Activated naive CD4-positive, alpha-beta T cell treated with Interleukin-2 at 50 U/mL for 16 hours (primary cell): ENCODE measurements at places on chromosomes 4 and X.

DNA sequence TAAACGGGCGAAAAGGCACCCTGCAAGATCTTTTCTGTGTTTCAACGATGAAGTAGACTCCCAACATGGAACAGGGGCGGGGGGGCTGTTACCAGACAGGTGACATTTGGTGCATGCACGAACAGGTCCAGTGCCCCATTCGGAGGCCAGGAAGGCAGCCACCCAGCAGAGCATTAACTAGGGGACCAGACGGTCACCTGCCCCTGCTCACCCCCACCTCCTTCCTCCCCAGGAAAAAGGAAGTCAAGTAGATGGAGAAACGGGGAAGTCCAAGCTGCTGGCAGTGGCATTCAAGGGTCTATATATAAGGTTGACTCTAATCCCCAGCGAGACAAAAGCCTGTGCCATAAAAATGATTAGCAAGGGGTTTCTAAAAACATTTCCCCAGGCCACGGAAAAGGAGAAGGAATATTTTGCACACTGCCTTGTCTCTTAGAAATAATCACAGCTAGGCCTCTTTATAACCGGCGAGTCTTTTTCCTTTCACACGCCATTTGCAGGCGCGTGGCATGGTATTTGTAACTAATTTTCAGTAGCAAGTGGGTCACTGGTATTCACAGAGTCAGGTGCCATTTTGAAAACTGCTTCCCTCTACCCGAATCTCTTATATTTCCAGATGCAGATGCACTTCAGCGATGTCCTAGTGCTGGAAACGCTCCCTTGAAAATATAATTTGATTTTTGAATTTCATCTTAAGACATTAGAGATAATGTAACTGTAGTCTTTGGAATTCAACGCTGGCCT lies 1.2 kb upstream of the TMSB4X start:
- DNase-seq = peak; percentile 48

GRCh38 chrX:65667503-65668376 lies at the start of gene MSN:
TSS of gene MSN (plus strand) at chrX:65667654. CDS start at chrX:65667842, 188 bp downstream.
- peak; percentile 83 for DNase-seq

- DNase-seq = no peak
Observed at GRCh38 chrX:138754861-138755260, 43.3 kb upstream of the FGF13 start.

GRCh38 chr4:6986072-6986780 lies 56.9 kb upstream of the TADA2B start:
- DNase-seq = no peak

DNA sequence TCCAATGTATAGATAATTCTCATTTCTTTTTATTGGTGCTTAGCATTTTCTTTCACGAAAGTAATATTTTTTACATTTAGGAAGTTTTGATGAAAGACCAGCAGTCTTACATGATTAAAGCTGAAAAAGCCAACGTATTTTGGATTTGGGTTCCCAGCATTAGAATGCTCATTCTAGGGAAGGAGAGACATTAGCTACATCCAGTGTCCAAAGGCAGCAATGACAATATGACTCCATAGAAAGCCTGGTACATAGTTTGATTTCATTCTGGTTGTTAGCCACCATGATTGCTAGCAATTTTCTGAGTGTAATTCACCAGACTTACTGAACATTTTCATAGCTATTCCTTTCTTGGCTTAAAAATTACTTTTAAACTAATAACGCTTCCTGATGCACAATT lies 1397.5 kb downstream of the PCDH7 start:
- DNase-seq = no peak

DNA sequence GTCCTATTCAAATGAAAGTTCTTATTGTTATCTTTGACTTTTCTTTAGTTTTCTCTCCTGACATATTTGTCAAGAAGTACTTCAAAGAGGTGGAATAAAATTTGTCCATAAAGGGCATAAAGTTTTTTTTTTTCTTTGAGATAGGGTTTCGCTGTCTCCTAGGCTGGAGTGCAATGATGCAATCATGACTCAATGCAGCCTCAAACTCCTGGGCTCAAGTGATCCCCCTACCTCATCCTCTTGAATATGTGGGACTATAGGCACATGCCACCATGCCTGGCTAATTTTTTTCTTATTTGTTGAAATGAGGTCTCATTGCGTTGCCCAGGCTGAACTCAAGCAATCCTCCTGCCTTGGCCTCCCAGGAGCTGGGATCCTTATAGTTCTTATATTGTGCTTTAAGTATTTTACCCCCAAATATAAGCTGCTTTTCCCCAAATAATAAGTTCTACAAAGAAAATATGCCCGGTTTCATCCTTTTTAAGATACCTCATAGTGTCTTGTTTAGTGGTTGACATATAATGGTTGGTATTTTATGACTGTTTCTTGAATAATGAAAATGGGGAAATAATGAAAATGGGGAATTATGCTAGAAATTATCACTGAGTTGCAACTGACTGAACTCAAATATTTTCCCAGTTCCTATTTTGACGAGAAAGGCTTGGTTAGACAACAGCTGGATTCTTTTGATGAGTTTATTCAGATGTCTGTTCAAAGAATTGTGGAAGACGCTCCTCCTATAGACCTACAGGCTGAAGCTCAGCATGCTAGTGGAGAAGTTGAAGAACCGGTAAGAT lies 11.6 kb downstream of the POLR2B start:
- DNase-seq = no peak

DNA sequence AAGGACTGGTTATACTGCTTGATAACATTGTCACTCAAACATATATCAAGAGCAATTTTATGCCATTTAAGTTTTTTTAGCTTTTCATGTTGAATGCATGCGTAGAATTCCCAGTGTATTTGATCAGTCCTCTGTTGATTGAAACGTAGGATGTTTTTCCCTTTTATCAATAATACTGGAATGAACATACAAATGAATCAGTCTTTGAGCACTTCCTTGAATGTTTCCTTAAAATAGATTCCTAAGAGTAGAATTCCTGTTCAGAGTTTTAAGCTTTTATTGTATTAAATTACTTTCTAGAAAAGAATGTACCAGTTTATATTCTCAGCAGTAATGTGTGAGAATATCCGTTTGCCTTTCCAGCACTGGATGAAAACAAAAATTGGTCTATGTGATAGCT lies 37.8 kb downstream of the ADD1 start:
- DNase-seq = no peak

DNA sequence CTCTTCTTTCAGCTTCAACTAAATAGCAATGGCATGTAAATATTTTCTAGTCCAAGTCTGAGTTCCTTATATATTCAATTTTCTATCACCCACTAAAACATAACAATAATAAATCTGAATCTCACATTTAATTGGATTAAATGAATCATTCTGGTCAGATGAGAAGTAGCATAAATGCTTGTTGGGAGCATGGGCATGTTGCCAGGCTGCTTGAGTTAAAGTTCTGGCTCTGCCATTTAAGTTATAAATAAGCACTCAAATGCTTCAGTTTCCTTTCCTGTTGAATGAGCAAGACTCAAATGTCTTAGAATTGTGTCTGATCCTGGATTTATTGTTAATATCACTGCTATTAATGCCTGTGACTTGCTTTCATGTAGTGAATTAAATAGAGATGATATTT lies 496.3 kb downstream of the STPG2 start:
- DNase-seq = no peak

GRCh38 chr4:140237616-140238350 lies 83.8 kb upstream of the MAML3 start:
- no peak for DNase-seq

DNA sequence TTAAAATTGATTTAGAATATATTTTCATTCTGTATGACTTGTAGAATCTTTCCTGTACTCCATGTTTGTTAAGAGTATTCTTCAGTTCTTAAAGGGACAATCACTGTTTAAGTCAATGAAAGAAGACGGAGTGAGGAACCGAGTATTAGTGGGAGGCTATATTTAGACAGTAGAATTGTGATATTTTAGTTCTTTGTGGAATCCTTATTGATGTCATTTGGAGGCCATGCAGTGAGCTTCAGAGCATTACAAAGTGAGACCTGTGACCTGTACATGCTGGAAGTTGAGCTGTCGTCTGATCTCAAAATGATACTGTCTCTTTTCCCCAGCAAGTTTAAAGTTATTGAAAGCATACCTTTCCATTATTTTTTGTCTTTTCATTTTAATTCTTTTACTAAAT lies 394.7 kb downstream of the GALNTL6 start:
- DNase-seq = no peak

- DNase-seq = no peak
Observed at GRCh38 chr4:168628251-168628650, 131.4 kb downstream of the PALLD start.

DNA sequence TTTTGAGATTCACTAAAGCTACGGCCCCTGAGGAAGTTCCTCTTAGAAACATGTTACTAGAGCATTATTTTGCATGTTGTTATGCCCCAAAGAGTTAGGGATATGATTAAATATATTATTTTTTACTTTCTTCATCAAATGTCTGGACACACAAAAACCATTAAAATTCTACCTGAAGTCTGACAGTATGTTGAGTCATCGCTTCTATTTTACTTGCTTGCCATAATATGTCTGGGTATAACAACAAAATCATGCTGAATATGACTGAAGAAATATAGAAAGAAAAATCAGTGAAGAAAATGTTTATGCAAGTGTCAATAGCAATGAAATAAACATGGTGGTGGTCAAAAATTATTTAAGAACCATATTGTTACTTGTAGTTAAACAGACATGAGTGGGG lies 1818.5 kb upstream of the ADGRL3 start:
- no peak for DNase-seq

DNA sequence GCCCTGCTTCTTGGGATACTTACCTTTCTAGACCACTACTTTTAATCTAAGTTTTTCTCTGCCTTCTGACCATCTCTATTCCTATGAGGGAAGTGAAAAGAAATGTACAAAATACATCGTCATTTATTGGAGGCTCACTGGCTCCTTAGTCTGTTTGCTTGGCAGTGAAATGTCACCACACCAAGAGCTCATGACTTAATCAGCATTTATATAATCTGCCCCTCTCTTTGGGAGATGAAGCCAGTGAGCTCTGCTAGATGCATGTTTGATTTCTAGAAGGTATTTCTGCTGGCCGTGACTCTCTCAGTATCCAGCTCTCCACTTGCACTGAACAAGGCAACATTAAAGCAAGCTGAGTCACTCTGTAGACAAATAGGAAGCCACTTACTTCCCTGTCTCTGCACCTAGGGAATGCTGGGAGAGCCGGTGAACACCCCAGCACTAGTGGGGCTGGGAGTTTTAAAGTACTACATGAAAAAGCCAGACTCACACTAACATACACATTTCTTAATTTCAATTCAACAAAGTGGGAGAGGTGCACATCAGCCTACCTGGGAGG lies 79.1 kb downstream of the MID1IP1 start:
- no peak for DNase-seq

DNA sequence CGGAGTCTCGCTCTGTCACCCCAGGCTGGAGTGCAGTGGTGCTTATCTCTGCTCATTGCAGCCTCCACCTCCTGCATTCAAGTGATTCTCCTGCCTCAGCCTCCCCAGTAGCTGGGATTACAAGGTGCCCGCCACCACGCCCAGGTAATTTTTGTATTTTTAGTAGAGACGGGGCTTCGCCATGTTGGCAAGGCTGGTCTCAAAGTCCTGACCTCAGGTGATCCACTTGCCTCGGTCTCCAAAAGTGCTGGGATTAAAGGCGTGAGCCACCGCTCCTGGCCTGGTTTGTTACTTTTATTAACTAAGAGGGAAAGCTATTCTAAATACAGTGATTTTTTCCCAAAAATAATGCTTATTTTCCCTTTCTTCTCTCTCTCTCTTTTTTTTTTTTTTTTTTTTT lies 866 bp upstream of the CENPE start:
- no peak for DNase-seq

DNA sequence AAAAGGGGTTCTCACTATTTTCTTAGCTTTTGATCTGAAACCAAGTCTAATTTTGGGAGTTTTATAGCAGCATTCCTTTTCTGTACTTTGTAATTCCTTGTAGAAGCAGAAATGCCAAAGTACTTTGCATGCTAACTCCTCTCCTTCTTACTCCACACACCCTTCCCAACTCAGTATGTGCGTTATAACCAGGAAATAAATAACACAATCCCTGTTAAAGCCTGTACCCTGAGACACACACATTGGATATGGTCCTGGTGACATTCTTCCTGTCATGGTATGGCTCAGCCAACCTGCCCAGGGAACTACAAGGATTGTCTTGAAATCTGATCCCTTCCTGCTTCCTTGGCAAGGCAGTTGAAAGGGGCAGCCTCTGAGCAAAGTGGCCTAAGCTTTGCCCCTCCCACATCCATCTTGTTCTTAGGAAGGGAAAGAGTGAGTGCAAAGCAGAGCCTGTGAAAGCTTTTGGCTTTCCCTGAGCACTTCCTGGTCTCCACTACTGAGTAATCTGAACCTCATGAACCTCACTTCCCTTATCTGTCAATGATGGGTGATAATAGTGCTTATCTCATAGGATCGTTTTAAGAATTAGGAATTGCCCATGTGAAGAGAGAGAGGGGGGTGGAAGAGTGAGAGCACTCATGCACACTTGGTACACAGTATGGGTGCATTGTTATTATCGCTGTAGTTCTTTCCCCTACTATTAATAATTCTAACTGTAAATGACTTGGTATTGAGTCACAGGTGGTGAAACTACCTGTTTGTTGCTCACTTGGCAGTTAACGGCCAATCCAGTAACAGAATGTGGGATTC lies 109.3 kb downstream of the AFF2 start:
- DNase-seq = no peak

- no peak for DNase-seq
Observed at GRCh38 chr4:141469392-141469791, 167.0 kb upstream of the IL15 start.

- no peak for DNase-seq
Observed at GRCh38 chr4:86060341-86060740, 299.5 kb downstream of the MAPK10 start.

DNA sequence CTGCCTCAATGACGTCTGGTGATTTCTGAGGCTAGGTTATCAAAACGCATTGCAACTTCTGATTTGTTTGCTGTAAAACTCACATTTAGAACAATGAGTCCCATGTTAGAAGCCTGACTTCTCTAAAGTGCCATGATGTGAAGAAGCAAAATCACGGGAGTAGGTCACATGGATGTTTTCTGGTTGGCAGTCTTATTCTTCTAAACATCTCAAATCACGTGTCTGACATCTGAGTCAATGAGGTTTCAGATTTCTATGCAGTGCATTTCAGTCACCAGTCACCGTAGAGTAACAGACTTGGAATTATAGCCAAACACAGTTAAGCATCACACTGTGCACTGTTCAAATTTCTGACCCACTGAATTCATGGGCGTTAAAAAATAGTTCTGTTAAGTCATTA lies 482.1 kb downstream of the TMA16 start:
- DNase-seq = no peak

GRCh38 chr4:15558561-15558960 lies 88.9 kb downstream of the CC2D2A start:
- DNase-seq = no peak

- no peak for DNase-seq
Observed at GRCh38 chrX:30150196-30150895, 65.0 kb upstream of the MAGEB2 start.
